ENCODE measurements at places on chromosomes 13 and 19. TPM values are rescaled to one million over a fixed set of nuclear protein-coding genes. Genes with fewer than 3 reads are reported as not detected.

The ZNF418 gene
- total RNA-seq = 2.1 TPM

The CACNG7 gene
- total RNA-seq = not detected

The ZSWIM9 gene
- total RNA-seq = 9.2 TPM

The TMC4 gene
- 0.16 TPM for total RNA-seq

The FPR2 gene
- total RNA-seq = not detected

- H3K4me1 ChIP-seq = no peaks in the 10 kb centered on the region
- H3K4me3 ChIP-seq = no peak overlapping the region
- no peaks in the 10 kb centered on the region for H3K36me3 ChIP-seq
- H3K27me3 ChIP-seq = peaks cover 5% of the 10 kb centered on the region
- no peak for DNase-seq
These were observed 76.5 kb upstream of the GPR12 start for GRCh38 chr13:26837102-26837501.

GRCh38 chr13:37608750-37609339 lies 10.3 kb upstream of the POSTN start:
- DNase-seq = no peak
- no peaks in the 10 kb centered on the region for H3K4me1 ChIP-seq
- H3K27me3 ChIP-seq = no peaks in the 10 kb centered on the region
- no peak overlapping the region for H3K27ac ChIP-seq
- no peak overlapping the region for H3K4me3 ChIP-seq

- no peak for DNase-seq
- H3K36me3 ChIP-seq = no peaks in the 10 kb centered on the region
- H3K27me3 ChIP-seq = no peaks in the 10 kb centered on the region
- H3K27ac ChIP-seq = no peak overlapping the region
These were observed 355.0 kb downstream of the UQCRFS1 start for GRCh38 chr19:28857967-28858366.

DNA sequence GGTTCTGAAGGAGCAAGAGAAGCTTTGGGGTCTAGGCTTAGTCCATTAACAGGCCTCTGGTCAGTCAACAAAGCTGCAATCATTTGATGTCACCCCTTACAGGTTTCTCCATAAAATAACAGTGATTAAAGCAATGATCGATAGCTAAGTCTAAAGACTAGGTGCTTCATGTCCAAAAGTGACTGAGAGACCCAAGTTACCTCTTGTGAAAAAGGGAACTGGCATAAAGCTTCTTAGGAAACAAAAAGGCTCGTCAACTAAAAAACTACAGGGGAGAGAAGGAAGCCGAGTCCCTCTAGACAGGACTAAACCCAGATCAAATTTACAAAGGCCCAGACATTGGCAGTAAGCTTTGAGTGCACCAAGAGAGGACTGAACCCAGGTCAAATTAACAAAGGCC lies 2.2 kb downstream of the DCUN1D2 start:
- H3K4me3 ChIP-seq = peak overlapping the region; percentile 60
- no peak for DNase-seq
- H3K4me1 ChIP-seq = peaks cover 32% of the 10 kb centered on the region
- H3K36me3 ChIP-seq = peaks cover 7% of the 10 kb centered on the region
- no peak overlapping the region for H3K27ac ChIP-seq

DNA sequence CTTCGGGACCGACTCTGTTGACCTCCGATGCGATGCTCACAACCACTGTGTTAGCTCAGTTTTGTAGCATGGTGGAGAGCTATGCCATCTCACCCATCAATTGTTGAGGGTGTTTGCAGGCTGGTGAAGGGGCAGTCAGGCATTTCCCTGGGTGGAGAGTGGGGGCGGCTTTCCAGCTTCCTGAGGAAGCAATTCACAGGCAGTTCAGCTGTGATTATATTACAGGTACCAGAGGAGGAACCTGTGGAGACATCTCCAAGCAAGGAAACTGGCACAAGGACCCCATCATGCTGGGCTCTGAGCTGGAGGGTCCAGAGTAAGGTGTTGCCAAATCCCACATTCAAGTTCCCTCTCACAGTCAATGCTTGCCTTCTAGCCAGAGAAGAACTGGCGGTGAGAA lies 166.0 kb upstream of the ZNF536 start:
- no peaks in the 10 kb centered on the region for H3K36me3 ChIP-seq
- H3K4me3 ChIP-seq = no peak overlapping the region
- DNase-seq = no peak
- no peaks in the 10 kb centered on the region for H3K27me3 ChIP-seq

DNA sequence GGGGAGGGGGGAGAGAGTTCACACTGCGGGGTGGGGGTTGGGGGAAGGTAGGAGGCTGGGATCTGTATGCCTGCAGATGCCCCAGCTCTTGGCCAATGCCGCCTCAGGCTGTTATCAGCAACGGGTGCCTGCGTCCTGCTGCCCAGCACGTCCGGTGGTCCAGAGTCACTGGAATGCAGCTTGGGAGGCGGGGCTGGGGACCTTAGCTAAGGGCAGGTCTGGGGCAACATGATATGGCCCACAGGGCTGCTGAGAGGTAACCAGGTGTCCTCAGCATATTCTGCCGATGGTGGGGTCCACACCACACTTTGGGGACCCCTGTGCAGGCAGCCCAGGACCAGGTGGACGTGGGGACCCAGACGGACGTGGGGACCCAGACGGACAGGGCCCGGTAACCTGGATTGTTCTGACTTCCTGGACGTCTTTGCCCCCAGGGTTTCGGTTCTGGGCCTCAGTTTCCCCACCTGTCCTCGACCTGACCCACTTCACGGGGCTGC lies 668 bp upstream of the ARHGAP45 start:
- H3K4me1 ChIP-seq = peaks cover 20% of the 10 kb centered on the region
- H3K4me3 ChIP-seq = peak overlapping the region; percentile 57
- H3K36me3 ChIP-seq = peaks cover 16% of the 10 kb centered on the region
- no peak for DNase-seq
- no peaks in the 10 kb centered on the region for H3K27me3 ChIP-seq

GRCh38 chr19:51772977-51773376 lies 12.0 kb downstream of the FPR2 start:
- no peak for DNase-seq
- H3K4me1 ChIP-seq = peaks cover 5% of the 10 kb centered on the region

- no peak for DNase-seq
- H3K27me3 ChIP-seq = no peaks in the 10 kb centered on the region
- no peak overlapping the region for H3K27ac ChIP-seq
- H3K4me1 ChIP-seq = no peaks in the 10 kb centered on the region
- no peaks in the 10 kb centered on the region for H3K36me3 ChIP-seq
These were observed 375.5 kb downstream of the PCDH20 start for GRCh38 chr13:61040181-61040580.

DNA sequence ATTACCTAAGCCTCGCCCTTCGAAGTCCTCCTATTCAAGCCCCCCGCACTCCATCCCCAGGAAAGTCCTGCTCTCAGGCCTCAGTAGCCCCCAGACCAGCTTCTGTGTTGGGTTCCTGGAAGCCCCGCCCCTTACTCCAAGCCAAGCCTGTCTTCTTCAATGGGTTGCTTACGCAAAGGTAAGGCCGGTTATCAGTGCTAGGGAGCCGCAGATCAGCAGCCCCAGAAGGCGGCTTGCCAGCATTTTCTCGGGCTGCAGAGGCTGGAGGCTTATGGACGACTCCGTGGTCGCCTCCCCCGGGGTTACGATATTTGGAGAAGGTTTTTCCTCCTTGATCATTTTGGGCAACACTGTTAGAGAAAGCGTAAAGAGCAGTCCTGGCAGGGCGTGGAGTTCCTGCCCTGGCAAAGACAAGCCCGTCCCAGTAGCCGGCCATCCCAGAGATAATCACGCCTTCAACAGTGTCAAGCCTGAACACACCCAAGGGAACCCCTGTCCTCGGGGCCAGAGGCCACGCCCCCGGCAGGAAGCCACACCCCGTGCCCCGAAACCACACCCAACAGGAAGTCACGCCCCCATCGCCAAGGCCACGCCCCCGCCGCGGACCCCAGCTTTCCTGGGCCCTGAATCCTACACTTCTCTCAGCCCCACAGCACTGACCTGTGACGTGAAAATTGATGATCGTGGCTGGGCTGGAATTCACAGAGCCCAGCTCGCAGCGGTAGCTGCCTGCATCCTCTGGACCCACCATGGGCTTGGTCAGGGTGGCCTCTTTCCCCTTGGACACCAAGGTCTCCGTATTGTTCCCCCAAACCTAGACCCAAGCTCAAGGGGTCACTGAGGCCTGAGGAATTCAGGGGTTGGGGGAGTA lies 954 bp upstream of the RASIP1 start:
- H3K4me1 ChIP-seq = peaks cover 14% of the 10 kb centered on the region
- peaks cover 3% of the 10 kb centered on the region for H3K27me3 ChIP-seq
- no peaks in the 10 kb centered on the region for H3K36me3 ChIP-seq
- peak overlapping the region; percentile 39 for H3K4me3 ChIP-seq
- no peak overlapping the region for H3K27ac ChIP-seq
- peak; percentile 30 for DNase-seq

GRCh38 chr13:80180740-80181355 lies 160.1 kb downstream of the SPRY2 start:
- no peaks in the 10 kb centered on the region for H3K36me3 ChIP-seq
- H3K27ac ChIP-seq = no peak overlapping the region
- H3K27me3 ChIP-seq = no peaks in the 10 kb centered on the region
- no peaks in the 10 kb centered on the region for H3K4me1 ChIP-seq

GRCh38 chr13:80924596-80924995 lies 583.7 kb upstream of the SPRY2 start:
- no peaks in the 10 kb centered on the region for H3K27me3 ChIP-seq
- H3K4me3 ChIP-seq = no peak overlapping the region
- no peak overlapping the region for H3K27ac ChIP-seq
- no peaks in the 10 kb centered on the region for H3K36me3 ChIP-seq
- DNase-seq = no peak
- H3K4me1 ChIP-seq = no peaks in the 10 kb centered on the region

GRCh38 chr19:48674921-48675824 lies 2.4 kb upstream of the NTN5 start:
- H3K4me1 ChIP-seq = peaks cover 5% of the 10 kb centered on the region
- H3K36me3 ChIP-seq = no peaks in the 10 kb centered on the region
- peak; percentile 65 for DNase-seq

DNA sequence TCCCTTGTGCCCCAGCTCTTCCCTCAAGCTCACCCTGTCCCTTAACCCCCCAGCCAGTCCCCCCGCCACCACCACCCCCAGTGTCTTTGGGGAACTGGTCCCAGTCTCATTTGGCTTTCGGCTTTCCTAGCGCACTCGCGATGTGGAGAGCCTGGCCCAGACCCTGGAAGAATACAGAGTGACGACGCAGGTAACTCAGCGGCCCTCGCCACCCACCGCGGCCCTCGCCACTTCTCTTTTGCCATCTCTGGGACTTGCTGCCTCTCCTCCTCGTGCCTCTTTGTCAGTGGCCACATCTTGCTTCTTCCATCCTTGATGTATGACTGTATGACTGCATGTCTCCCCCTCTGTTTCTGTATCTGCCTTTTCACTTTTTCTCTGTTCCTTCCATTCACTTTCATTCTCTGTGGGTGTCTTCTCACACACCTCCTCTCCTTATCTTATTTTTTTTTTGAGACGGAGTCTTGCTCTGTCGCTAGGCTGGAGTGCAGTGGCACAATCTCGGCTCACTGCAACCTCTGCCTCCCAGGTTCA lies 15.7 kb downstream of the PTH2 start:
- no peak overlapping the region for H3K4me3 ChIP-seq
- no peaks in the 10 kb centered on the region for H3K27me3 ChIP-seq
- H3K4me1 ChIP-seq = peaks cover 51% of the 10 kb centered on the region
- no peak overlapping the region for H3K27ac ChIP-seq
- DNase-seq = no peak

- peaks cover 37% of the 10 kb centered on the region for H3K4me1 ChIP-seq
- no peak overlapping the region for H3K4me3 ChIP-seq
- H3K27ac ChIP-seq = no peak overlapping the region
- peaks cover 20% of the 10 kb centered on the region for H3K27me3 ChIP-seq
These were observed 4.4 kb upstream of the TBC1D4 start for GRCh38 chr13:75486146-75487062.

GRCh38 chr19:31451686-31452330 lies 102.6 kb upstream of the TSHZ3 start:
- H3K4me1 ChIP-seq = no peaks in the 10 kb centered on the region
- H3K27ac ChIP-seq = no peak overlapping the region
- H3K4me3 ChIP-seq = no peak overlapping the region
- no peaks in the 10 kb centered on the region for H3K27me3 ChIP-seq
- no peak for DNase-seq

DNA sequence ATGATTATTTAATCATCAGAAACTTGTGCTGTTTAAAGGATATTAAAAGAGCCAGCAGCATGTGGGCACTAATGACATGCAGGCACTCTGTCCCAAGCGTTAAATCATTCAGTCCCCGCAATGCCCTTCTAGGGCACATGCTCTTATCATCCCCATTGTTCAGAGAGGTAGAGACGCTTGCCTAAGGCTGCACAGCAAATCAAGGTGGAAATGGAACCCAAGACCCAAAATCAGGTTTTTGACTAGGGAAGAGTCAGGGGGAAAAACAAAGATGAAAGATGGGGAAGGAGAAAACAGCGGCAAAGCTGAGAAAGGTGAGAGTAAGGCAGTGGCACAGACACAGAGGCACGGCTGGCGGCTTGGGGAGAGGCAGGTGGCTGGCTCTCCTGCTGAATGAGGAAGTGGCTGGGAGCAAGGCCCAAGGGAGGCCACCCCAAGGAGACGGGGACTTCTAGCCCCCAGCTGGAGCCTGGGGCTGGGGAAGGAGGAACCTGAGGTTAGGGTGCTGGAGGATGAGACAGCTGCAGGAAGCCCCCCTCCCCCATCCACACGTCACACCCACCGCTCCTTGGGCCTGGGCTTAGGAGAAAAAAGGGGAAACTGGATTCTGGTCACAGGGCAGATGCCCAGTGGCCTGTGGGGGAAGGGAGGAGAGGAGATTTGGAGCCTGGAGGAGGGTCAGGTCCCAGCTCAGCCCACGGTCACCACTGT lies 1.0 kb upstream of the TYROBP start:
- DNase-seq = no peak
- peak overlapping the region; percentile 11 for H3K27ac ChIP-seq
- H3K36me3 ChIP-seq = no peaks in the 10 kb centered on the region

DNA sequence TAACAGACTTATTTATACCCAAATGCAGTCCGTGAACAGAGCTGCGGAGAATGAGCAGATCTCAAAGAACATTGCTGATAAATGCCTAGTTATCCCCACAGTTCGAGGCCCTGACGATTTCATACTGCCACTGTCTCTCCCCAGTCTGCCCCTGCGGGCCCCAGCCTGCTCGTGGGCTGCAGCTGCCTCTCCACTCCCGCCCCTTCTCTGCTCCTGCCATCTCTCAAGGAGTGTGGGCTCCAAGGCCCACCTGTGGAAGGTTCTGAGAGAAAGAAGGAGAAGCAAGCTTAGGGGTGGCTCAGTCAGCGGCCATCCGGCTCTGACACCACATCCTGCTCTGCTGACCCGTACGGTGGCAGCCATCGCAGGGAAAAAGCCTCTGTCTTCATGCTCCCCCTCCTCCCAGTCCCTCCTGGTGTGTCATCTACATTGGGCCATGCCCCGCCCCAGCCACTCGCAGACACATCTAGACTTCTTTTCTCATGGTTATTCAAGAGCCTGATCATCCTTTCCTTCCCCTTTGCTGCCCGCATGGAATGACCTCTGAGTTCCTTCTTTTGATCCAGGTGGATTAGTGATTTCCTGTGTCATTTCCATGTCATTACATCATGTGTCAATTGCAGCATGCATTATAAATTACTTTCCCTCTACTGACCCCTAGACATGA lies 52.0 kb downstream of the EPS15L1 start:
- H3K36me3 ChIP-seq = peaks cover 33% of the 10 kb centered on the region
- DNase-seq = no peak
- no peak overlapping the region for H3K27ac ChIP-seq

GRCh38 chr13:75792526-75793187 lies 156.5 kb downstream of the LMO7 start:
- H3K4me3 ChIP-seq = no peak overlapping the region
- H3K27me3 ChIP-seq = no peaks in the 10 kb centered on the region
- no peak overlapping the region for H3K27ac ChIP-seq
- peaks cover 8% of the 10 kb centered on the region for H3K4me1 ChIP-seq
- no peak for DNase-seq

- H3K27ac ChIP-seq = no peak overlapping the region
- peaks cover 26% of the 10 kb centered on the region for H3K27me3 ChIP-seq
- no peaks in the 10 kb centered on the region for H3K36me3 ChIP-seq
- no peak overlapping the region for H3K4me3 ChIP-seq
- DNase-seq = no peak
These were observed 350.6 kb downstream of the LIG4 start for GRCh38 chr13:107864543-107865317.

All from activated T-helper 2 cell treated with anti-CD3 and anti-CD28 coated beads, Interferon-gamma antibody, Interleukin-2, Interleukin-4, amounts not matched to agents 10 μg/mL and 5 μg/mL and 100 μg/mL, durations not matched to agents 14 hours and 24 hours and 36 hours (primary cell).